ENCODE measurements at places on chromosomes 13 and 19.

DNA sequence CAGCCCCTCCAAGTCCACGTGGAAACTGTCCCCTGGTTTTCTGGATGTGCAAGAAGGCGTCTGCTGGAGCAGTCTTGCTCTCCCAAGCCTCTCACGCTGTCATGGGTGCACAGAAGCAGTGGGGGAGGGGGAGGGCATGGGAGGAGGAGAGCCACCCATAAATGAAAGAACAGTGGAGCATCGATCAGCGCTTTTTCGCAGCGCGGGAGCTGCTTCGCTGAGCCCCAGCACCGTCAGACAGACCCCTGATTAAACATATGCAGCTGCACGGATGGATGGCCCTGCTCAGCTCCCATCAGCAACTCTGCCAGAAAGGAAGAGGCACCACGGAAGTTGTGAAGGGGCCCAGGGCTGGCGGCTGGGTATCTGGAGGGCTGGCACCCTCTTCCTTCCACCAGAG lies 264.9 kb downstream of the UQCRFS1 start:
- DNase-seq = no peak

DNA sequence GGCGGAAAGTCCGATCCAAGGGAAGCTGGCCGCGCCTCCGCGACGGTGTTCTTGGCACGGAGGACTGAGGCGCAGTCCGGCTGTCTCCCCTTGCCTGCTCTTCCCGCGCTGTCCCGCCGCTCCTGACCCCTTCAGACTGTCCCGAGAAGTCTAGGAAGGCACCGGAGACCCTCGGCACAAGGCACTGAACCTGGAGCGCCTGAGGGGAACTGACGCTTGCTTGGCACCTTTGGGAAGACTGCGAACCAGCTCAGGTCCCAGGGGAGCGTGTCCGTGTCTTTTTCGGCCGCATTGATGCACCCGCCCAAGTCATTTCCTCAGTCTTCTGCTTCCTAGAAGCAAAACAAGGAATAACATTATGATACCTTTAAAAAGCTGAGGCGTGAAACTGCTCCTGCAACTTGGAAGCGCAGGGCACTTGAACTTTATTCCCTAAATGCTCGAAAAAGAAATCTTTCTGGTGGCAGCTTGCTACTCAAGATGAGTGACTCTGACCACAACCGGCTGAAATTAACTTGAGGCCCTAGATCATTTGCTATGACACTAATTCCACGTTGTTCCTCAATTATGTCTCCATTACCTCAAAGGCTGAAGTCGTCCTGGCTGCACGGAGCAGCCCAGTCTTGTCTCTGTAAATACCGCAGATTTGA lies 735 bp upstream of the FLT1 start:
- no peak for DNase-seq

DNA sequence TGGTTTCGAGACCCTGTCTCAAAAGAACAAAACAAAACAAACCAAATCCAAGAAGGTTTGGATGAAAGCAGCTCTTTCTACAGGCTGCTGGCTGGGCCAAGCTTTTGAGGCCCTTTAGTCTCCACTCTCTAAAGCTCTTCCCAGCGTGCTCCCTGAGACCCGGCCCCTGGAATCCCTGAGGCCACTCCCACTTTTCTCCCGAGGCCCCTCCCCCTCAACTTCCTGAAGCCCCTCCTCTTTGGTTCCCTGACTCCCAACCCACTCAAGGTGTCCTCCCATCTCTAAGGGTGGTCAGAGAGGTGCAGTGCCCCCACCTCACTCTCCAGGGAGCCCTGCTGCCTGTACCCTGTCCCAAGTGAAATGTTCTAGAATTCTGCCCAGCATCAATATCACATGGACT lies 10.6 kb downstream of the ERICH6B start:
- no peak for DNase-seq

DNA sequence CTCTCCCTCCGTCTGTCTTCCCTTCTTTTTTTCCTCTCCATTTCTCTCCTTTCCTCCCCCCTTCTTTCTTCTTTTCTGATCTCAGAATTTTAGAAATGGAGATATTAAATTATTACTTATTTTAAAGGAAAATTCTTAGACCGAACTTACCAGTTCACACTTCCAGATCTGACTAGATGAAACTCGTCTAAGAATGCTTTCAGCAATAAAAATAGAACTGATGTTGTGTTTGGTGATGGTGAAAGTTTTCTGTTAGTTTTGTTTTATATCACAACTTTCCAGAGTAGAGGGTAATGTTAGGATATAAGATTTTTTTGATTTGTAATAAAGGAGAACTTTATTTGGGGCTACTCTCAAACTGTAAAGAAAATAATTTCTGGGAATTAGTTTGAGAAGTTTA lies 29.9 kb downstream of the UCHL3 start:
- DNase-seq = no peak

DNA sequence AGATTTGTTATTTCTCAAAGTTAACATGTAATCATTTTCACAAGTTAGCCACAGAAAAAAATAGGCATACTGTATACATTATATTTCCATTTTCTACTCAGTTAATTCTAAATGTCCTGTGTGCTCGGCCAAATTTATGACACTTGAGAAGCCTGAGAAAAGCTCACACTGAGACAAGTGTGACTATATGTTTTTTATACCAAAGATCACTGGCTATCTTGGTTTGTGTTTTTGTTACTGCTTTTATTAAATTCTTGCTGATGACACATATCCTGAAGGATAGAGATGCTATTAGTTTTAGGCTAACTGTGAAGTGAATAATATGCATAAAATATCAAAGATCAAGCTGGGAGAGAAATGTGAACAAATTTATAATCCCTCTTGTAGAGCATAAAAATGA lies 49.3 kb upstream of the IL17D start:
- DNase-seq = no peak

GRCh38 chr19:47122359-47123335 lies 8.0 kb upstream of the SAE1 start:
- no peak for DNase-seq
